Breast epithelium (tissue), 4 donors: ENCODE measurements at places on chromosomes 6 and 20. TPM values are rescaled to one million over a fixed set of nuclear protein-coding genes. Genes with fewer than 3 reads are reported as not detected.

The CGAS gene
- 3.7 TPM for total RNA-seq

- no peak for DNase-seq
Observed at GRCh38 chr6:106975738-106976064, 1.2 kb upstream of the CD24 start.

GRCh38 chr6:150586850-150587359 lies 12.8 kb upstream of the PLEKHG1 start:
- DNase-seq = no peak

DNA sequence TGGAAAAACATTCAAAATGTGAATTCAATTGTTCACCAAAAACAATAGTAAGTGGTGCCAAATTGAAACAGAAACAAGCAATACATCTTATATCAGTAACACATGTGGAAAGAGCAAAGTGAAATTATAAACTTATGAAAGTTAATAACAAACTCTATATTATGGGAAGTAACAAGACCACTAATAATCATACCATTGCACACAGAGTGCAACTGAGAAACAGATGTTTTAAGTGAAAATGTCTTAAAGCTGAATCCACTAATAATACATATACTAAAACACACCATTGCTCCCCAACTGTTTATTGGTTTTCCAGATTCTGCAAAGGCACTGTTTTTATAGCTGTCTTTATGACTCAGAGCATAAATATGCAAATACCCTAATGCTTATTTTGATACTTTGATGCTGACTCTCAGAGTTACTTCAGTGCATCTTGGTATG lies 292.3 kb downstream of the RFPL4B start:
- no peak for DNase-seq

DNA sequence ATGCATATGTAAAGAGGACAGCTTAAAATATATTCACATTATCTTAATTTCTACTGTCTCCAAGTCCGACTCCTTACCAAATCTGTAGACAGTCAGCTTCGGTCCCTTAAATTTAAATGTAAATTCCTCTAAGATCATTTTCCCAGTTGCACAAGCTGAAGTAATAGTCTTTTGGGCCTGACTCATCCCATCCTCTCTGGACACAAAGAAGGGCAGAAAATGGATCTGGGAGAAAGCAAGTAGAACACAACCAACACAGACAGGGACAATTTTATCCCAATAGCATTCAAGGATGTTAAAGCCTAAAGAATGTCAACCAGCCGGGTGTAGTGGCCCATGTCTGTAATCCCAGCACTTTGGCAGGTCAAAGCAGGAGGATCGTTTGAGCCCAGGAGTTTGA lies 228.3 kb downstream of the ARHGAP18 start:
- DNase-seq = no peak

DNA sequence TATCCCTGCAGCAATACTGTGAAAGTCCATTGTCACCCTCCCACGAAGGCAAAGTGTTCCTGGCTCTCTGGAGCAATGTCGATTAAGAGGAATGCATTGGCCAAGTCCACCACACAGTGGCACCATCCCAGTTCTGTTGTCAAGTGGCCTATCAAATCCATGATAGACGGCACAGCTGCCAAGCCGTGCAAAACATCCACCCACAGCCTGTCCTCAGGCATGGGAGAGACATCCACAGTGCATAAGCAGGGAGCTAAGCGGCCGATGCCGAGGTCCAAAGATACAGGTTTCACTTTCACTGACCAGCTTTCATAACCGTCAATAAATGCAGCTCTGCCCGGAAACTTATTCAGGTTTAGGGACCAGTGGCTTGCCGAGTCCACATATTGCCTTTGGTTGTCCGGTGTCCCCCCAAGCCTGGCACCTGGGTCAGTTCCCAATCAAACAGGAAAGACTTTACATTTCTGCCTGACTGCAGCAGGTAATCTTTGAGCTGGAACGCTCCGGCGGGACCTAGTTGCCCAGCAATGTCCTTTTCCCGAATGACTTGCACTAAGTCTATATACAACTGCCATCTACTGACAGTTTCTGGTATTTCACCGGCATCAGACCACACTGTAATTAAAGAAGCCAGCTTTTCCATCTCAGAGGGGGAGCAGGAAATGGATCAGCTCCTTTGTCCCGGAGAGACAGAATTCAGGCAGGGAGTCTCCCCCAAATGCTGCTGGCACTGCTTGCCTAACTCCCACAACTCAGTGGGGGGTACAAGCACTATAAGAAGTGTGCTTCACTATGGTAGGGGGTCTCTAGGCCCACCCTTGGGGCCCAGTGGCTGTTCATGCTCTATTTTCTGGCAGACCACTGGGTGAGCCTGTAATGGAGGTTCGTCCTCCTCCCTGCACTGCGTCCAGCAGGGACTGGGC lies 6.3 kb downstream of the ZKSCAN3 start:
- DNase-seq = peak; percentile 68

The HSPA1L gene
- total RNA-seq = 1.6 TPM

GRCh38 chr6:71698702-71699101 lies 187.6 kb upstream of the RIMS1 start:
- DNase-seq = no peak
